Cortex of kidney (tissue), 1 donor: ENCODE measurements at places on chromosomes 2 and 18.

DNA sequence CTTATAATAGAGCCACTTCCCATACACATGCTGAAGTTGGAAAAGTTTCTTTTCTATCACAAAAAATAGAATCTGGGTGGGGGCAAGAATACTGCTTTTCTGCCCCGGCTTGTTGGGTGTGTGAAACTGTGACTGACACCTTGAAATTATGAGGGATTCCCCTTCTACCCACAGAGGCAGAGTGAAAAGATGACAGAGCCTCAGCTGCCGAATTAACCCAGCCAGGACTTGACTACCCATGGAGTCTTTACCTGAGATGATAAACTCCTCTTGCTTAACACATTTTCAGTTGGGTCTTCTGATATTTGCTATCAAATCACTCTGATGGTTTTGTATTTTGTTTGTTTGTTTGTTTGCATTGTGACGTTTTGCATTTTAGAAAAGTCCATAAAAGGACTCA is 66.0 kb upstream of the PMAIP1 start:
- no peak for DNase-seq

- no peak for DNase-seq
Observed at GRCh38 chr2:222302178-222303018, 3.6 kb upstream of the PAX3 start.

GRCh38 chr2:226057365-226057764 is 657.9 kb downstream of the NYAP2 start:
- DNase-seq, result no peak

DNA sequence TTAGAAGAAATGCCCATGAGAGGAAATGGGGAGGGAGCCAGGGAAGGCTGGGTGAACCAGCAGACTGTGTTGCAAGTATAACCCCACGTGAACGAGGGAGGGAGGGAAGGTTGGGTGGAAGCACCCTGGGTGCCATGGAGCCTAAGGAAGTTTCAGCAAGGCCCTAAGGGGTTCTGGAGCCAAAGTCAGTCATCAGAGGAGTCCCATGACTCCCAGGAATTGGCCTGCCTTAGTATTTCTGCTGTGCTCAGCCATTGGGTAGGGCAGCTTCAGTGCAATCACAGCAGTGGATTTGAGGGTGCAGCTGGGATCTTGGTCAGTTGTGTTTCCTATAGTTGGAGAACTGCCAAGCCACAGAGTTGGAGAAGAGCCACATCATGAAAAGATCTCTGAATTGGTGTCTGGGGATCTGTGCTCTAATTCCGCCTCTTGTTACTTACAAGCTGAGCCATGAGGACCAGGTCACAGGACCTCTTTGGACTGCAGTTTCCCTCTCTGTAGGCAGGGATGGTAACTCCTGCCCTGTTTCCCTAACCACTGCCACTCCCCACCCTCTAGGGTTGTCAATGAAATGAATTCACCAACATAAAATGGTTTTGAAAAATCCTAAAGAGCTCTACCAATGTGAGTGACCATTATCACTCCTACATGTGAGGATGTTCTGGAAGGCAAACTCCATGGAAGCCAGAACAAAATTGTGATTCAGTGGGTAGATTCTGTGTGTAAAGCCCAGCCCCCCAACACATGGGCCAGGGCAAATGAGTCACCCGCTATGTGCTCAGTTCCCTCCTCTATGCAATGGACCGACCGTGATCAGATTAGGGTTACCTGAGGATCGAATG is 108.9 kb downstream of the CLIP4 start:
- no peak for DNase-seq

GRCh38 chr2:161246281-161246680 is 61.9 kb upstream of the PSMD14 start:
- no peak for DNase-seq

DNA sequence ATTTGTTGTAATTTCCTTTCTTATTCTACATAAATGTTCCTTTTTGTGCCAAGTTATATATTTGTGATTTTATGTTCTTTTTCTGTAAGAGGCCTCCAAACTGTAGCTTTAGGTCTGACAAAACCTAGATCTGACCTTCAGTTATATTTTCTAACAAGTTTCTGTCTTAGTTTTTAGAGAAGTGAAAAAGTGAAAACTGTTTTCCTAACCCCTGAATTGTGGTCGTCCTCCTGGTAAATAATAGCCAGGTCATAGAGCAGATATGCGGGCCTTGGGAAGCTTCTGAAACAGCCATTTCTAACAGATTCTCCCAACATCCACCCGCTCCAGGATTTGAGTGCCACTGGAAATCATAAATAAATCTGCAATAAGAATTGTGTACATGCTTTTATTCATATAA is 398.4 kb upstream of the CWC22 start:
- DNase-seq, result no peak

GRCh38 chr18:31426871-31427406 is 20.6 kb upstream of the DSG3 start:
- DNase-seq, result no peak

- DNase-seq, result no peak
Observed at GRCh38 chr2:229446350-229446749, 175.3 kb upstream of the PID1 start.

DNA sequence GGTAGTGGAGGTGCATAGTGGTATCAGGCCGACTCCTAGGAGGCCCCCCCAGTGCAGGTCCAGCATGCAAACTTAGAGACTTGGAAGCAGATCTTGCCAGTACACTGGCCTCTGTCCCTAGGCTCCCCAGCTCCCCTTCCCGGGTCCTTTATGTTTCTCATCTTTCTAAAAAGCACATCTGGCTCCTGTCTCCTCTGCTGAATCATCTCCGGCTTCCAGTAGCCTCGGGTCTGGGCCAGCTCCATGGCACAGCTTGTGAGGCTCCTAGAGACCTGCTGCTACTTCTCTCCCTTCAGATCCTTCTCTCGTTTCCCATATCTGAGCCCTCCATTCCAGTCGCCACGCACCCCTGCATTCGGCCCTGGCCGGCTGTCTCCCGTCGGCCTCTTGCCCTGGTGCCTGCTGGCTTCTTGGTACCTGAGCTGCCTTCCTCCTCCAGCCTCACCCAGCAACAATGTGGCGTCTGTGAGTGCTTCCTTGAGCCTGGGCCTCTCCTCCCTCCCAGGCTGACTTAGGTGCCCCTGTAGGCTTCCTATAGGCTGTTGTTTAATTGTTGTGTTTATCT is 6.6 kb downstream of the TRAF3IP1 start:
- no peak for DNase-seq

DNA sequence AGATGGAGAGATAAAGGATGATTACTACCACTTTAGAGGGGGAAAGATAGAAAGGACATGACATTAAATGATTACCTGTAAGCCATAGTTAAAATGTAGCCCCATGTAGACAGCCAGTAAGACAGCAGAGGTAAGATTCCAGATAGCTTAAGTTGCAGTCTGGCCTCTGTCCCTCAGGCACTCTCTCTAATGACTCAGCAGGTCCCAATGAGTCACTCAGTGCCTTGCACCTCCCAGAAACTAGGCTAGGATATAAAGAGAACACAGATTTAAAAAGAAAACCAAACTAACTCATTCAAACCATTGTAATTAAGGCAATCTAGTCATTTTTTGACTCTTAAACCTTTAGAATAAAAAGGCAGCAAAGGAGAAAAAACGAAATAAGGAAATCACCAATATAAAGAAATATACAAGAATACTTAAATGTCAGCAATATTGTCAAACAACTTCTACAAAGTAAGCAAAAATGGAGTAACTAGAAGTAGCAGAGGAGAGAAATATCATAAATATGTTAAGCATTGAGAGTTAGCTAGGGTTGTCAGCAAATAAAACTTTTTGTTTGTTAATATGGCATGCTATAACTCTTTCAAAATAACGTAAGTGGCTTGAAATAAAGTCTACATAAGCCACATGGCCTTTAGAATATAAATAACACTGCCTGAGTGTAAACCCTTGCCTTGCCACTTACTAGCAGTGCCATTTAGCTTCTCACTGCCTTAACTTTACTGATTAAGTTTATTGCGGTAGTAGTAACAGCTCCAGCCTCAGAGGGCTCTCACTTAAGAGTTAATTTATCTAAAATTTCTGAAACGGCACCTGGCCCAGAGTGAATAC is 48.5 kb downstream of the SOCS6 start:
- no peak for DNase-seq

- no peak for DNase-seq
Observed at GRCh38 chr2:33607251-33607721, 8.2 kb upstream of the FAM98A start.

GRCh38 chr18:54774423-54774822 is 53.9 kb upstream of the RAB27B start:
- DNase-seq, result no peak

- no peak for DNase-seq
Observed at GRCh38 chr2:21067859-21068537, 24.1 kb upstream of the APOB start.

DNA sequence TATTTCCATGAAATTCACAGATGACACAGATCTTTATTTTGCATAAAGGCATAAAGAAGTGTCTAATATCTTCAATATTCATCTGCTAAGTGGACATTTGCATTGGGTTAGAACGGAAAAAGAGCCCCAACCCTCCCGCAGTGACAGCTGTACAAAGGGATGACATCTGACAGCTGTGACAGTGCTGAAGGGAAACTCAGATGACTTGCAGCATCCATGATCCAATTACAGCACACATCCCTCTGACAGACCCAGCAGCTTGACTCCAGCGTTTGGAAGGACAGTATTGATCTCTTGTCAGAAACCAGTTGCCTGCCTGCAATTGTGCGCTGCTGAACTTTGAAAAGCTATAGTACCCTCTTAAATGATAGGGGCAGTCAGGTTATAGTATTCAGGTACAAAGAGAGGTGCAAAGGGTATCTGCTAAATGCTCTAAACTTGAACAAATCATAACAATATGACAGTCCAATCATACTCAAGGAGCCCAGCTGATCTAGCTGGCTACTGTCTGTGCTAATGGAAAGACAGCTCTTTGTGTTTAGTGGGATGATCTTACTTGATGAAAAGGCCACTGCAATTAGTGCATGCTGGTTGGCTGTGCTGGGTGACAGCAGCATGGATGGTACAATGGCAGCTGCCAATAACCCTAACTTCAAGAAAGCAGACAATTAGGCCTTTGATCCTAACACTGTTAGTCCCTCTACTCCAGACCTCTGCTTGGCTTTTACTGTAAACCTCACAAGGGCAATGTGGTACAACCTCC is 599.2 kb downstream of the NR4A2 start:
- DNase-seq, result no peak

DNA sequence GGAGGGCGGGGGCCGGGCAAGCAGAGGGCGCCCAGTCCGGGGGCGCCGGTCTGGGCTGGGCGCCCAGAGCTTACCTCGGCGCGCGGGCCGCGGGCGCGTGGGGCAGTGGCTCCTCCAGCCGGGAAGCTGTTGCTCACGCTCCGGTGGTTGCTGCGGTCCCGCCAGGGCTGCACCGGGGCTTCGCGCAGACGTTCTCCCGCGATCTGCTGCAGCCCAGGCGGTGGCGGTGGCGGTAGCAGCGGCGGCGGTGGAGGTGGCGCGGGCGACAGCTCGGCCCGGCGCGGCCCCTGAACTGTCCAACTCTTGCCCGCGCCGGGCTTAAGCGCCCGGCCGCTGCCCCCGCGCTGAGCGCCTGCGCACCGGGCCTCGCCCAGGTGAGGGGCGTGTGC is 391 bp downstream of the ZNF385B start:
- DNase-seq, result no peak

- DNase-seq, result no peak
Observed at GRCh38 chr2:223647258-223647952, 45.2 kb upstream of the SCG2 start.

- DNase-seq, result no peak
Observed at GRCh38 chr2:43950383-43951008, 45.3 kb downstream of the LRPPRC start.

GRCh38 chr2:172198908-172199307 is 96.2 kb upstream of the DLX2 start:
- DNase-seq, result no peak

DNA sequence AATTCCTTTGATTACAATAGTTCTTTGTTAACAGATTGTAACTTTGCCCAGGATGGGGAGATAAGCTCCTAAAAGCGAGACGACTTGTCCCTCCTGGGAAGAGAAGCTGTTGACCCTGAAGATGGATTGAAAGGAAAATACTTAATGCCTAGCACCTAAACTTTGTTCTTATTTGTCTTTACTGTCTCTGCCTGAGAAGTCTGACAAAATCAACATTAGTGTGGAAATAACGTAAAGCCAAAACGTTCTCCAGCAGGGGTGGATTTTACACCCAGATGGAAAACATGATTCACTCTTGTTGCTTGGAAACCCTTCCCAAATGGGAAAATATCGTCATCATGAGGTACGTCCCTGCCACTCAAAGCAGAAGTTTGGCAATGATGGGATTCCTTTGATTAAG is 450.1 kb downstream of the SLC4A3 start:
- DNase-seq, result no peak

- DNase-seq, result no peak
Observed at GRCh38 chr2:230847883-230848388, 16.8 kb upstream of the ITM2C start.

DNA sequence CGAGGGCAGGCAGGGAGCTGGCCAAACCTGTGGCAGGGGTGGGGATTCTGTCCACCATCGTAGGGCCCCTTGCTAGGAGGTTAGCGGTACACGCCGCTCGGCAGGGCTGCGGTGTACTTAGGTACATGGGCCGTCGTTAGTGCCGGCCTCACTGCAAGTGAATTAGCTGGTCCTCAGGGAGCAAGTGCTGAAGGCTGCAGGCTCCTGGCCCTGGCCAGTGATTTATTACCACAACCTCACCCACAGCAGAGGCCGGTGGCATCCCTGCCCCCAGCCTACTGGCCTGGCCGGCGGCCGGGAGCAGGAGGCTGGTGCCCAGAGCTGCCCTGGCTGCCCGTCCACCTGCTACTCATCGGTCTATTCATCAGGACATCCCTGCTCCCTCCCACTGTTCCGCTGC is 19.6 kb upstream of the PTMA start:
- DNase-seq, result no peak

- DNase-seq, result no peak
Observed at GRCh38 chr2:120269816-120270215, 17.2 kb downstream of the RALB start.

- no peak for DNase-seq
Observed at GRCh38 chr2:215723631-215724011, 287.8 kb upstream of the FN1 start.

GRCh38 chr18:70931942-70932814 is 643.3 kb downstream of the SOCS6 start:
- DNase-seq, result no peak

GRCh38 chr2:168237741-168238140 is 9.7 kb downstream of the STK39 start:
- DNase-seq, result no peak
